ENCODE measurements at places on chromosomes 3 and 15.
A peak's percentile ranks its signal among the peaks of the same experiment; 100 is the strongest.

GRCh38 chr15:47337106-47337505 lies 380.2 kb upstream of the SEMA6D start:
- no peak for DNase-seq

- DNase-seq: no peak
These were observed 102.0 kb upstream of the IGSF10 start for GRCh38 chr3:151562891-151563290.

- DNase-seq: peak; percentile 98
These were observed 52.4 kb downstream of the VGLL3 start for GRCh38 chr3:86938416-86939105.

- no peak for DNase-seq
These were observed 116.2 kb upstream of the RASGRP1 start for GRCh38 chr15:38680775-38681174.

DNA sequence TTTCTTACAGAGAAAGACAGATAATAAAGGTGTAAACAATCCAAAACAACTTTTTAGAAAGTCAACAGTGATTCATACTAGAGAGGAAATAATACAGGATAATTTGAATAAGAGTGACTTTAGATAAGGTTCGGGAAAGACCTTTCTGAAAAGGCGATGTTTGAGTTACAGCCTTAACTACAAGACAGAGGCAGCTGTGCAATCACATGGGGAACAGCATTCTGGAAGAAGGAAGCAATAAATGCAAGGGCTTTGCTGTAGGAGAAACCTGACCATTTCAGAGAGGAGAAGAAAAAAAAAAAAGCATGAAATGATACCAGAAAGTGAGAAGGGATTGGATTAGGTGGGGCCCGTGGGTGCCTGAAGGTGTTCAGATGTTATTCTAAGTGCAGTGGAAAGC lies 200.6 kb upstream of the ATP11B start:
- no peak for DNase-seq

GRCh38 chr3:85003479-85003878 lies 44.7 kb downstream of the CADM2 start:
- no peak for DNase-seq

GRCh38 chr3:112381673-112382542 lies 49.0 kb downstream of the CD200 start:
- DNase-seq: no peak

GRCh38 chr3:50112462-50112861 lies 23.7 kb downstream of the RBM5 start:
- no peak for DNase-seq

GRCh38 chr3:172153335-172153861 lies 114.0 kb downstream of the FNDC3B start:
- DNase-seq: peak; percentile 80

- no peak for DNase-seq
These were observed at the start of gene IQSEC1 for GRCh38 chr3:13073326-13074005. TSS of gene IQSEC1 (minus strand) at chr3:13073429. CDS start at chr3:13073014, 415 bp downstream.

- no peak for DNase-seq
These were observed 149.0 kb upstream of the TLE3 start for GRCh38 chr15:70246623-70247220.

DNA sequence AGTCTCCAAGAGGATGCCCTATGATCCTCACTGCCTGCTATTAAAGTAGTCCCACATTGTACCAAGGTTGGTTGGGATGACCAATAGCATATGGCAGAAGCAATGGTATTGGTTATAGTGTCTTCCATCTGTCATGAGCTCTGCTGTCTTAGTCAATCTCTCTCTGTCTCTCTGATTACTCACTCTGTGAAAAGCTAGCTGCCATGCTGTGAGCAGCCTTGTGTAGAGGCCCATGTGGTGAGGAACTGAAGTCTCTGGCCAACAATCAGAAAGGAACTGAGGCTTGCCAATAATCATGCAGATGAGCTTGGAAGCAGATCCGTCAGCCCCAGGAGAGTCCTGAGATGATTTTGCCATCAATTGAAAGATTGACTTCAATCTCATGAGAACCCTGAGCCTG lies 60.3 kb upstream of the CFAP161 start:
- DNase-seq: no peak

DNA sequence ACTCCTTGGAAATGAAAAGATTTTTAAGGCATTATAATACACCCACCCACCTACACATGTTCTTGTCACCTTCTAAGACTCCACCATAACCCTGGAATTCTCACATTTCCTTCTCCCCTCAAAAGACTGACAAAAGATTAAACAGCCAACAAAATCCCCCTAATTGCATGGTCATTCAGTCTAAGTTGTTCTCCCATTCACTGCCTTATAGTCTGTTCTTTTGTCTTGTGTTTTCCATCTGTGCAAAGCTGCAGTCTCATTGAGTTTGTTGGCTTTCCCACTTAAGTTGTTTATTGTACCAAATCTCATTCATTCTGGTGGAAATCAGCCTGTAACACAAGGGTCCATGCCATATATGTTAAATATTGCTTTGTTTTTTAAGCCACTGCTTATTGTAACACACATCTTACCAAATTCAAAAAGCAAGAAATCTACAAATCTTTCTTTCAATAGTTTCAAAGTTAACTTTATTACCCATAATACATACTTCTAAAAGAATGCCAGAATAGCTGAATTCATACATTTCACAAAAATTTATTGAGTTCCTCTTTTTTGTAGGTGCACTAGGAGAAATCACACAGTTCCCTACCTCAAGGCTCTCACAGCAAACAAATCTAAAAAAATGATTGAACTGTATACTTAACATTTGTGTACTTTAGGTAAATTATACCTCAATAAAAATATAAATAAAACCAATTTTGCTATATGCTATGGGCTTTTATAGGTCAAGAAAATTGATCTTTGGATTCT lies 2.4 kb upstream of the RCN2 start:
- DNase-seq: no peak

DNA sequence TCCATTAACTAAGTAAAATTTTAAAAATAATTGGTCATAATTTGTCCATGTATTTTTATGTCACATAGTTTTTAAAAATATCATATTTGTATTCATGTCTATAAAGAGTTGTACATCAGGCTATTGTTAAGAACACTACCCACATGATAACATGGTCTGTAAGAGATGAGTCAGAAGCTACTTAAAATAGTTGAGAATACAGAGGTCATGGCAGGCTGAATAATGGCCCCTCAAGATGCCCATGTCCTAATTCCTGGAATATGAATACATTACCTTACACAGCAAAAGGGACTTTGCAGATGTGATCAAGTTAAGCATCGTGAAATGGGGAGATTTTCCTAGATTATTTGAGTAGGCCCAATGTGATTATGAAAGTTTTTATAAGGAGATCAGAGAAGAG lies 782.9 kb upstream of the GOLIM4 start:
- DNase-seq: no peak

DNA sequence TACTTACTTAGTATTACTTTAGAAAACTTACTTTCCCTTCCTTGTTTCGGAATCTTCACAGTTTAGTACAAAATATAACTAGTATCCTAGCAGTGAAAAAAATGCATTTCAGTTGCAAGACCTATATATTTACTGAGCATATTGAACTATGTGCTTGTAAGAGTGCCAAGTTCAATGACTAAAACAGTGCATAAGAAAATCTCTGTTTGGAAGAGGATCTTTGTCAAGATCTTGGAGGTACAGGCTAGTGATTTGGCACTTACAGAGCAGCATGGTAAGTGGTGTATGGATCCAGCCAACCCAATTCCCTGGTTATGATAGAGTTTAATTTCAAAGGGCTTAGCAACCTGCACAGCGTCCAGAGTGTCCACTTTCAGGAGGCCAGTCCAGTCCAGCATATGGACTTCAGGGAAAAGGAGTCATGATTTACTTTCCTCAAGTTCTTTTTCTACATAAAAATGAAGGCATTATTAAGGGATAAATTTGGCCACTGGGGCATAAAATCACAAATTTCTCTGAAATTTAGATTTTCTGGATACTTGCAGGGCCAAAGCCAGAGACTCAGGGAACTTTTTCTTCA lies 625.8 kb upstream of the BCHE start:
- no peak for DNase-seq

- DNase-seq: peak; percentile 52
These were observed 124.0 kb upstream of the PLXNA1 start for GRCh38 chr3:126858887-126859286.

DNA sequence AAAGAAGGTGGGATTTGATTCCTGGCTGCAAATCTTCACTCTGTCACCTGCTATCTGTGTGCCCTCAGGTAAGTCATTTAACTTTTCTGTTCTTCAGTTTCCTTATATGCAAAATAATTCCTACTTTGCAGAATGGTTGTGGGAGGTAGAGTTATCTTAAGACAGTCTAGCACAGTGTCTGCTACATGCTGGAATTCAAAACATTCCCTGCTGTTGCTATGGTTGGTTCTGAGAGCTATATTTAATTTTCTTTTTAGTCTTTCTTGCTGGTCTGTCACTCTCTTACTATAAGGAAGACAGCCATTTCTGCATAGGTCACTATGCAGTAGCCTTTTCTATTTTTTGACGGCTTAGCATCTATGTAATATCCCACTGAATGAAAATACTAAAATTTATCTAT lies 4.0 kb upstream of the ADPGK start:
- no peak for DNase-seq

- DNase-seq: no peak
These were observed 10.6 kb downstream of the NCEH1 start for GRCh38 chr3:172700256-172700655.
